ENCODE measurements at places on chromosomes 5 and 9.

- no peak for DNase-seq
These were observed 1.6 kb downstream of the SPACA9 start for GRCh38 chr9:132880324-132880661.

DNA sequence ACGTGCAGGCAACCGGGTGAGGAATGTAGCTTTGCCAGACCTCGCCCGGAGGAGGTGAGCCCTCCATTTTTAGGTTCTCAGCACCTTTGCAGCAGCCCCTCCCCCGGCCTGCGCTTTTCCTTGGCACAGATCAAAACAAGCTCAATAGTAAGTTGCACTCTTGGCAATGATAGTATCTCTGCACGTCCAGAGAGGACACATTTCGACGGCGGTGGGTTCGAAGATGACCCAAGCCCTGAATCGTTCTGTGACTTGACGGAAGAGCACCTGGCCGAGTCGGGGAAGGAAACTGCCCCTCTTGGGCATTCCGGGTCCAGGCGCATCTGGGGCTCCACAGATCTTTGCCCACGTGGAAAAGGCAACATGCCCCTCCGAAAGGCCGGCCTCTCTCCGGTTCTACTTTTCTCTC is 904 bp downstream of the GDNF start:
- DNase-seq, result no peak

GRCh38 chr9:131399972-131400371 is 6.1 kb downstream of the PRRC2B start:
- no peak for DNase-seq

GRCh38 chr9:97321691-97322090 is 14.2 kb downstream of the CCDC180 start:
- no peak for DNase-seq

DNA sequence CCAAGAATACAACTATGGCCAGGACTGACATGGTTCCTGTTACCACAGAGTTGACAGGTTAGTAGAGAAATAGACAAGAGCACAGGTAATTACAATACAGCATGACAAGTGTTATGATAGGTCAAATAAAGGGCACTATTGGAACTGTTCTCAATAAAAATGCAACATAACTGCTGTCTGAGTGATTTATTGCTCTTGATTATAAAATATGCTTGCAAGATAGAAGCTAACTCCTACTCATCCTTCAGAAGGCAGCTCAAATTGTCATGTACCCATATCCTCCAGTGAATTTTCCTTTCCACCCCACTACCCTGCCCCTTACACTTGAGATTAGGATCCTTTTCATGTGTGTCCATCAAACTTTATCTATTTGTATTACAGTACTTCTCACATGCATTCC is 35.1 kb upstream of the ATG10 start:
- DNase-seq, result no peak

- DNase-seq, result no peak
These were observed 93.6 kb downstream of the SH3TC2 start for GRCh38 chr5:148969291-148969690.

DNA sequence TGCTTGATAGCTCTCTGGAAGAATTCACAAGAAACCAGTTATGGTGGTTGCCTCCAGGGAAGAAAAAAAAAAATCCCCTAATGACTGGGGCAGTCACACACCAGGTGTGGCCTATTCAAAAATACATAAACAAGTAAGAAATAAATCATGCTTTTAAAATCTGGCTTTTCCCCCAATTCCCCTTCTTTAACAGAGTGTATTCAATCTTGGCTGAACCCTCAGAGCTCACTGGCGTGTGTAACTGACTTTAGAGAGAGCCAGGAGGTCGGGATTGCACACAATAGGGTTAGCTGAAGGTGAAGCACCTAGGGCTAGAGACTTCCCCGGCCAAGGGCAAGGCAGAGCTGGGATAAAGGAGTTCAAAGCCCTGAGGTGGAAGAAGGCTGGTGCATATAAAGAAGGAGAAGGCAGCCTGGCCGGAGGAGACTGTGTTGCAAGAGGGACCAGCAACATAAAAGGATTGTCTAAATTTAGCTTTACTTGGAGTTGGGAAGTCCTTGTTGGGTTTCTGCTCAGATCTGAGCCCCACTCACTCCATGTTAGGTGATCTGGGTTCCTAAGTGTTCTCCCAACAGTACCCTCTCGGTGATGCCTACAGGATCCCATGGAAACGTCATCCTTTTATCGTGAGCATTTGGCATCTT is 19.7 kb downstream of the FNBP1 start:
- DNase-seq, result no peak

- no peak for DNase-seq
These were observed 114.8 kb downstream of the FGF18 start for GRCh38 chr5:171534043-171534895.

DNA sequence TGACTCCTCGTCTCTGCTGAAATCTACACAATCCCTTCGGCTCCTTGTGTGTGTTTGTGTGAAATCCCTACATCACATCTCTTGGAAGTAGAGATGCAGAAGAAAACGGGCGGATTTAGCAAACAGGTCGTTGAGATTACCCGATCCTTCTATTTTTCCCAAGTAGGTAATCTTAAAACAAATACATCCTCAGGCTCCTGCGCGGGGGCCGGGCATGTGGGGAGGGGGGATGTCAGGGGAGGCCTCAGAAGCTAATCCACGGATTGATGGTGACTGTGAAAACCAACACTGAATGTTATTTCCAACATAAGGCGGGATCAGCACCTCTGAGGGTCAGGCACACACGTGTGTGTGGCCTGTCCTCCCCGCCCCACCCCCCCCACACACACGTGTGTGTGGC is 137.8 kb downstream of the ROR2 start:
- DNase-seq, result no peak

DNA sequence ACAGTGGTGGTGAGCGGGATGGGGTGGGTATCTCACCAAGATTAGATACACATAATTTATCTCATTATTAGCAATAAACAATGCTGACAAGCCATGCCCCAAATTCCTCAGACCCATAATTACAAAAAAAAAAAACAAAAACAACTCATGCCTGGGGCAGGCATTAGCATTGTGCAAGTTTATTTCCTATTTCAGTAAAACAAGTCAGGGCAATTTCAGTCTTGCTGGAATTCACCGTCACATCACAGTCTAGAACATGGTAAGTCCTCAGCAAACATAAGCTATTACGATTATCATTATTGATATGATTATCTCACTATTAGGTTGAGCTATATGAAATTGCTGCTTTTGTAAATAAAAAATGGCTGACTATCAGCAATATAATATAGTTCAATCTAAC is 57.5 kb upstream of the GNAQ start:
- DNase-seq, result no peak

DNA sequence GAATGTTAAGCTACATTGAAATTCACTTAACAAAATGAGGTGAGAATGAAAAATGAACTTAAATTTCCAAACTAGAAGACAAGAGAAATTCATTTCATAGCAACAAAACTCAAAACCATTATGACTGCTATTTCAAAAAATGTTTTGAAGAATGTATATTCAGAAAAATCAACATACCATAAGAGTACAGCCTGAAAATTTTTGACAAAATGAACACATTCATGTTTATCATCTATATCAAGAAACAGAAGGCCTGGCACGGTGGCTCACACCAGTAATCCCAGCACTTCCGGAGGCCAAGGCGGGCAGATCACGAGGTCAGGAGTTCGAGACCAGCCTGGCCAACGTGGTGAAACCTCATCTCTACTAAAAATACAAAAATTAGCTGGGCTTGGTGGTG is 4.2 kb upstream of the IL6ST start:
- DNase-seq, result no peak

- no peak for DNase-seq
These were observed 40.5 kb upstream of the TRIO start for GRCh38 chr5:14102666-14103065.

DNA sequence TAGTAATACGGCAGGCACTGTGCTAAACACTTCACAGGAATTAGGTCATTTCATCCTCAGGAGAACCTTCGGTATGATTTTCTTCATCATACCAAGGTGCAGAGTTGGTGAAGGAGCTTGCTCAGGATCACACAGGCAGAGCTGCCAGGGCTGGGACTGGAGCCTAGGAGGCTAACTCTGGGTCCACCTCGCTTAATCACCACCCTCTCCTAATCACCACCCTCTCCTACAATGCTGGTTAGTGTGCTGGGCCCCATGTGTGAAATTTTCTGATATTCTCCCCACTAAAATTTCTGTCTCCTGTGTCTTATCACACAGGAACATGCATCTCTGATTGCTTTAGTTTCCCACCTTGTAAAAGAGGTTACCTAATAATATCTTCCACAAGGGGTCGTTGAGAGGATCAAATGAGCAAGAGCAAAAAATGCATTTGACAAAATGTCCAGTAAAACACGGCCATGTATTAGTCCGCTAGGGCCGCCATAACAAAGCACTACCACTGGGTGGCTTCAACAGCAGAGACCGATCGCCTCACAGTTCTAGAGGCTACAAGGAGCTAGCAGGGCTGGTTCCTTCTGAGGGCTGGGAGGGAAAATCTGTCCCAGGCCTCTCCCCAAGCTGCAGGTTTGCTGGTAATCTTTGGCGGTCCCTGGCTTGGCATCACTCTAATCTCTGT is 128.2 kb upstream of the NFIB start:
- no peak for DNase-seq

- no peak for DNase-seq
These were observed 378.0 kb upstream of the PDE4D start for GRCh38 chr5:60271517-60271916.

GRCh38 chr9:69342769-69343168 is 17.8 kb downstream of the ENTREP1 start:
- no peak for DNase-seq

DNA sequence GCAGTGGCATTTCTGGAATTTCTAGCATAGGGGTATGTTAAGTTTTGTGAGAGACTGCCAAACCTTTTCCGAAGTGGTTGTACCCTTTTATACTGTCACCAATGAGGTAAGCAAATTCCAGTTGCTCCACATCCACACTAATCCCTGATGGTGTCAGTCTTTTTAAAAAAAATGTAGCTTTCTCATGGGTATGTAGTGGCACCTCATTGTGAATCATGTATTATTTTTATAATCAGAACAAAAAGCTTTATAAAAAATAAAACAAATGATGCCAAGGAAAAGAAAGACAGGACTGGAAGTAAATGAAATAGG is 93.4 kb upstream of the CLINT1 start:
- no peak for DNase-seq

- DNase-seq, result no peak
These were observed 50.4 kb downstream of the CERT1 start for GRCh38 chr5:75460942-75461610.

- no peak for DNase-seq
These were observed 84.6 kb downstream of the PAX5 start for GRCh38 chr9:36949466-36949865.

DNA sequence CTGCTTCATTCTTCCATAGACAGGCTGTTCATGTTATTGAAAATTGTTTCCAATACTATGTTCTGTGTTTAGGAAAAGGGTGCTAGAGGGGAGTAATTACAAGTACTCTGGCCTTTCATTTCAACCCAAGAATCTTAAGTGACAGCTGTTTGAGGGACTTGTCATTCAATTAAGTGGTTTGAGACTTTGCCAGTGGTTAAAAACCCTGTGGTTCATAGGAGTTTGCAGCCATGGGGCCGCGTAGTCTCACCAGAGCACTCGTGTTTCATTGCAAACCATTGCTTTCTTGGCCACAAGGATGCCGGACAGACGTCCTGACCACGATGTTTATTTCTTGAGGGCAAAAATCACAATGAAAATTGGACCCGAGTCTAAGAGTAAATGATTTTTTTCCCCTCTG is 248.8 kb downstream of the NNT start:
- DNase-seq, result no peak

- no peak for DNase-seq
These were observed 444.1 kb upstream of the TLE4 start for GRCh38 chr9:79127661-79128060.

DNA sequence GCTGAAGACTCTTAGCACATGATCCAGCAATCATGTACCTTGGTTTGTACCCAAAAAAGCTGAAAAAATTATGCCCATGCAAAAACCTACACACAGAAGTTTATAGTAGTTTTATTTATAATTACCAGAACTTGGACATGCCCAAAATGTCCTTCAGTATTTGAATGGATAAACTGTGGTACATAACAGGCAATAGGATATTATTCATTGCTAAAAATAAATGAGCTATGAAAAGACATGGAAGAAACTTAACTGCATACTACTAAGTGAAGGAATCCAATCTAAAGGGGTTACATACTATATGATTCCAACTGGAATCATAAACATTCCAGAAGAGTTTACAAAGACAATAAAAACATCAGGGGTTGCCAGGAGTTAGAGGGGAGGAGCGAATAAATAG is 25.6 kb downstream of the FBXL17 start:
- DNase-seq, result no peak

DNA sequence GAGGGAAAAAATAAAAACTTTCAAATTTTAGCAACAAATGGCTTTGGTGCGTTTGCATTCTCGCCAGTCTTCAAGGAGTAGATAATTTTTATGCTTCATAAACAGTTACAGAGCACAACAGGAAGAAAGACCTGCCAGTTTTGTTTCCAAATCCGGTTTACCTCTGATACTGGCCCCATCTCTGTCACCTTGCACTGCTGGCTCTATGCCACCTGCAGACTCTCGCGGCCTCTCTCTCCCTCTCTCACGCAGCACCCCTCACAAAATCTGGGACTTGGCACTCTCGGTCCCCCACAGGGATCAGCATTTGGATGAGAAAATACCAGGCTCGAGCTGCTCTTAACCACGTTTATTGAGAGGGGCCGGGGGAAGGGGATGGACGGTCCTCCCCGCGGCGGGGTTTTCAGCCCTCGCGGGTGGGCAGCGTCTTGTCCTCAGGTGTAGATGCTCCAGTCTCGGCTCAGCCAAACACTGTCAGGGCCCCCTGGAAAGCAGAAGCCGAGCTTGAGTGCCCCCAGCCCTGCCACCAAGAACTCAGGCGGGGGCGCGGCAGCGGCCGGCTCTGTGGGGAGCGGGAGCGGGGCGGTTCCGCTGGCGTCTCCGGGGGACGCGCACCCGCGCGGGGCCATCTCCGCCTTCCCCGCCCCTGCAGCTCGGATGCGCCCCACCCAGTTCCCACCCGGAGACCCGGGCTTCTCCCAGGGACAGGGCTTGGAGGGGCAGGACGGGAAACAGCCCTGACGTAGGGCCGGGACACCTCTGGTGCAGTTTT is 1.3 kb downstream of the SCGB3A1 start:
- DNase-seq, result no peak

GRCh38 chr9:107127608-107128007 is 155.5 kb upstream of the RAD23B start:
- DNase-seq, result no peak

- no peak for DNase-seq
These were observed 1.9 kb upstream of the CCDC187 start for GRCh38 chr9:136305804-136306203.

- DNase-seq, result no peak
These were observed 513.4 kb downstream of the CSNK1G3 start for GRCh38 chr5:124025306-124025845.

DNA sequence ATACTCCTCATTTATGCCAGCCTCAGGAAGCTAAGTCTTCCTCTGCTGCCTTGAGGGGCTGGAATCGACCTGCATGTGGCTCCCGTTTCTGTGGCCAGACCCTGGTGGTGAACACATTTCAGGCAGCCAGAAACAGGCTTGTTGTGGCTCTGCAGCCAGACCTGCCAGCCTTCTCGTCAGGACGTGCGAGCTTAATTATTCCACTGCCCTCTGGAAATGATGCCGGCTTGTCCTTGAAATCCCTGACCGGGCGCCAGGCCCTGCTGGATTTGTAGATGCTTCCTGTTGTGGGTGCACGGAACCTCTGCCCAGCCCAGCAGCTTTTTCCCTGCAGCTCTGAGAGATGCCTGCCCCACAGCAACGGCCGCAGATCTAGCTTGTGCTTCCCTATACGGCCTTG is 41.6 kb downstream of the PDZD2 start:
- DNase-seq, result no peak

- no peak for DNase-seq
These were observed 9.6 kb downstream of the KIAA1958 start for GRCh38 chr9:112496074-112496722.
